ENCODE measurements at places on chromosomes 6 and 20.

- DNase-seq, result no peak
Measured at GRCh38 chr20:58094160-58094559, 134.3 kb downstream of the ANKRD60 start.

GRCh38 chr20:1207293-1207878 is 4.1 kb downstream of the C20orf202 start:
- no peak for DNase-seq

DNA sequence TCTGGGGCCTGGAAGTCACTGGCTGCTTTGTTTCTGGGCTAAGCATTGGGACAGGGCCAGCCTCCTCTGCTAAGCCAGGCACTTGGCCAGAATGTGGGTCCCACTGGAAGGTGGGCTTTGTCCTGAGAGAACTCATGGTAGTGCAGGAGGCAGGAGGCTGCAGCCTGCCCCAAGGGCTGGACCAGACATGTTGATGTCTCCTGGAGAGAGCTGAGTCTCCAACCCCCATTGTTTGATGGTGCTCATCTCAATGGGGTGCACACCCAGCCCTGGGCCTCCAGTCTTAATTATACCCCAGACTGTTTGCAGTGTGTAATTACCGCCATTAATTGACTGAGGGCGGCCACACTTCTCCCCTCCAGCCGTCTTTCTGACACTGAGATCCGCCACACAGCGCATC is 220.5 kb upstream of the PMEPA1 start:
- no peak for DNase-seq

DNA sequence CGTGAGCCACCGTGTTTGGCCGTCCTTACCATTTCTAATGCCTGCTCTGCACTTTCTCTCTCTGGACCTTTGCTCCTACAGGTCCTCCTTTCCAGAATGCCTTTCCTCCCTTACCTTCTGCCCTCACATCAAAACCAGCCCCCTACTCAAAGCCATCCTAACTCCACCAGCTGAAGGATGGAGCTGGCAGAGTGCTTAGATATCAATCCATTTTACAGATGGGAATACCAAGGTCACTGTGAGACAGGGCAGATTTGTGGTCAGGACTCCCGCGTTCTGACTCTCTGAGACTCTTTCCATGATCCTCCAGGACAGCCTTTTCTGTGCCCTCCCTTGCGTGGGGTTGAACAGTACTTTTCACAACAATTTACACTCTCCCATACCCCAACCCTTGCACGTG is 41.7 kb upstream of the SCRT2 start:
- no peak for DNase-seq

DNA sequence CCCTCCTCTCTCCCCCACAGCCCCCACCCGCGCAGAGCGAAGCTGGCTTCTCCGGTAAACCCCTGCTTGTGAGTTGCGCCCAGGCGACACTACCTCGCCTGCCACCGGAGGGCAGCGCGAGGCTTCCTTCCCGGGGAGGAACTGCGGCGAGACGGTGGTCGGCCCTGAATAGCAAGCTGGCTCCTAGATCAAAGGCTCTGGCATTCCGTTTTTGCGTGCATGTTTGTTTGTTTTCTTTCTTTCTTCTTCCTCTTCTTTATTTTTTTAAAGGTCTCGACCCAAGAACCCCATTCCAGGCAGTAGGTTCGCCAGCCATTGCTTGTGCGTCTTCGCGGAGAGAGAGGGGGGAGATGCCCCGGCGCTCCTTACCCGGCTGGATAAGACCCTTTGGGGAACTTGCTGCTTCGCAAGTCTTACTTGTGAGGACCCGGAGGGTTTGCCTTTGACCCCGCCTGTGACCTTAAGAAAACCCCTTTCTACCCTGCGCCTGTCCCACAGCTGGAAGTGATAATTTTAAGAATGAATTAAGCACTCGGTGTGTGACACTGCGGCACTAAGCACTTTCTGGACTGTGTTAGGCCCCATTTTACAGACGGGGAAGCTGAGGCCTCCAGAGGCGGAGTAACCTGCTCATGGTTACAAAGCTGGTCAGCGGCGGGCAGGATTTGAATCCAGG is 92.7 kb upstream of the SIRPA start:
- DNase-seq, result peak; percentile 76

All from fibroblast of skin of back (primary cell).